ENCODE measurements at places on chromosomes 3 and 15.

DNA sequence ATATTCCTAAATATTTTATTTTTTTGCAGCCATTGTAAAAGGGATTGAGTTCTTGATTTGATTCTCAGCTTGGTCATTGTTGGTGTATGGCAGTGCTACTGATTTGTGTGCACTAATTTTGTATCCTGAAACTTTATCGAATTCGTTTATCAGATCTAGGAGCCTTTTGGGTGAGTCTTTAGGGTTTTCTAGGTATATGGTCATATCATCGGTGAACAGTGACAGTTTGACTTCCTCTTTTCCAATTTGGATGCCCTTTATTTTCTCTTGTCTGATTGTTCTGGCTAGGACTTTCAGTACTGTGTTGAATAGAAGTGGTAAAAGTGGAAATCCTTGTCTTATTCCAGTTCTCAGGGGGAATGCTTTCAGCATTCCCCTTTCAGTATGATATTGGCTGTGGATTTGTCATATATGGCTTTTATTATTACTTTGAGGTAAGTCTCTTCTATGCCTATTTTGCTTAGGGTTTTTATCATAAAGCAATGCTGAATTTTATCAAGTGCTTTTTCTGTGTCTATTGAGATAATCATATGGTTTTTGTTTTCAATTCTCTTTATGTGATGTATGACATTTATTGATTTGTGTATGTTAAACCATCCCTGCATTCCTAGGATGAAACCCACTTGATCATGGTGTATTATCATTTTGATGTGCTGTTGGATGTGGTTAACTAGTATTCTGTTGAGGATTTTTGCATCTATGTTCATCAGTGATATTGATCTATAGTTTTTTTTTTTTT is 11.4 kb upstream of the SLC9A9 start:
- no peak for DNase-seq

DNA sequence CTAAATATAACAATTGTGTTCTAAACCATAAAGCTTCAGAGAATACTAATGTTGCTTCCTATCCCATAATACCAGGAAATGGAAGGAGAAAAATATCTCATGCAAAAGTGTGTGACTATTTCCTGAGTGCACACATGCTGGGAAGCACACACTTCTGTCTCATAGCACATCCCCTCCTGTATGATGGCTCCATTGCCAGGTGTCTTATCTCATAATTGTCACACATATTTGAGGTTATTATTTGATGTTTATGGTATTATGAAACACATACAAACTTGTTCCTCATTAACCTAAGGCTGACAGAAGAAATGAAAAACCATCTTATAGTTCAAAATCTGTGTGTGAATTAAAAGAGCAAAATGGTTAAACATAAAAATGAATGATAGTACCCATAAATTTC is 65.4 kb downstream of the SERP1 start:
- DNase-seq: no peak

GRCh38 chr3:10379161-10379560 is 58.2 kb upstream of the SEC13 start:
- DNase-seq: no peak

- no peak for DNase-seq
Measured at GRCh38 chr3:127238602-127239001, 45.7 kb downstream of the PRR23E start.

DNA sequence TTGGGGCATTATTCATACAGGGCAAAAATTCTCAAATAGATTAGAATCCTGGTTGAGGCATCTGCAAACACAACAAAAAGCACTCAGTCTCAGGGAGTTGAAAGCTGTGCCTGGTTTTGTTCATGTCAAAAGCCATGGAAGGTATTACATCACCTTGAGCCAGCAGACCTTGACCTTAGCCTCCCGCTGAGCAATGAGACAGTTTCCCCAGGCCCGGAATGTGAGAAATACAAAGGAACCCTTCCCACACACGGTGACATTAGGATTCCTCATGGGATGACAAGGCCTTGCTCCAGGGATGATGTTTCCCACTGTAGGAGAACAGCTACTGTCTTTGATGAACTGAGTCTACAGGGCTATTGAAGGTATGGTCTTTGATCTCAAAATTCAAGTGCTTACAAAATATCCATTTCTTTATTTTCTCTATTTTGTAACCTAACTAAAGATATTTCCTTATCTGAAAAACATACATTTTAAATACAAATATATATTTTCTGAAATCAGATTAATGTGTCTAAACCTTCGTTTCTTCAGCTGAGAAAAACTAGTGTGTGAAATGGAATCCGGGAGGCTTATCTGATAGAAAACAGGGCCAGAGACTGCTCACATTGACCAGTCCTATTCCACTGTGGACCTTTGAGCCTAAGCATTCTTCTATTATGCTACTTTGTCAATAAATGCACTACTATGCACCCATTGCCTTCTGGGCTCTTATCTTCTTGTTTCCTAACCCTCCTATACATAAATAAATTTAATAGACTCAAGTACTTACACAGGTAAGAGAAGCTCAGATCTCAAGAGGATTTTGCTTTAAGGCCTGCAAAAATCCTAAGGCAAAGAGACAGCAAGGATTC is 298.2 kb downstream of the KBTBD8 start:
- DNase-seq: no peak

DNA sequence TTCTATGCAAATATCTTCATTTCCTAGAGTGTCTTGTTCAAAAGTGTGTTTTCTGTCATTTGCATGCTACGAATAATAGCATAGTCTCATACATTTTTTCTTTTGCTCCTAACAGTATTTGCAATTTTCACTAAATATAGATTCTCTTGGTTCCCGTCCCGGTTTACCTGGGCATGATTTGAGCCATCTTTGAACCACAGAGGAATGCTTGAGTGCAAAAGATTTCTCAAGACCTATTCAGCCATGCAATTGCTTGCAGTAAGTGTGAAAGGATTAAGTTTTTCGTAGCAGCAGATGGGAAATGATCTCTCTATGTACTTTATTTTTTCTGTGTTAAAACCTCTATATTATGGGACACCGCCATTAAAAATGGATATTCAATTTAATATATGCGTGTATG is 733.0 kb downstream of the ZPLD1 start:
- no peak for DNase-seq

DNA sequence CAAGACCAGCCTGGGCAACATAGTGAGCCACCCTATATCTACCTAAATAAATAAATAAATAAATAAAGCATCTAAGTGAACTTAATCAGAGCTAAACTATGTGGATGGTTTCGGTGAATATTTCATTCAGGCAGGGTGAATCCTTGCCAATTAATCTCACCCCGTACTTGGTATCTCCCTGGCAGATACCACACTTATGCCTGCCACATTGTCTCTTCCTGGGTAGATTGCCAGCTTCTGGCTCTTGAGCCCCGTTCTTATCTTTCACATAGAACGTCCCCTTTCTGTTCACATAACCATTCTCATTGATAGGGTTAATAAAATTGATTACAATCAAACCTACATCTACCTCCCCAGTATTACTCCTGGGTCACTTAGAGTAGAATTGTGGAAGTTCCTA is 7.0 kb downstream of the SNAP23 start:
- DNase-seq: no peak

GRCh38 chr3:49536875-49537533 is 17.3 kb upstream of the BSN start:
- DNase-seq: no peak

- DNase-seq: peak; percentile 66
Measured at GRCh38 chr3:123586131-123586530, 1.3 kb upstream of the HACD2 start.

- DNase-seq: no peak
Measured at GRCh38 chr3:147380387-147380951, 25.9 kb downstream of the ZIC4 start.

DNA sequence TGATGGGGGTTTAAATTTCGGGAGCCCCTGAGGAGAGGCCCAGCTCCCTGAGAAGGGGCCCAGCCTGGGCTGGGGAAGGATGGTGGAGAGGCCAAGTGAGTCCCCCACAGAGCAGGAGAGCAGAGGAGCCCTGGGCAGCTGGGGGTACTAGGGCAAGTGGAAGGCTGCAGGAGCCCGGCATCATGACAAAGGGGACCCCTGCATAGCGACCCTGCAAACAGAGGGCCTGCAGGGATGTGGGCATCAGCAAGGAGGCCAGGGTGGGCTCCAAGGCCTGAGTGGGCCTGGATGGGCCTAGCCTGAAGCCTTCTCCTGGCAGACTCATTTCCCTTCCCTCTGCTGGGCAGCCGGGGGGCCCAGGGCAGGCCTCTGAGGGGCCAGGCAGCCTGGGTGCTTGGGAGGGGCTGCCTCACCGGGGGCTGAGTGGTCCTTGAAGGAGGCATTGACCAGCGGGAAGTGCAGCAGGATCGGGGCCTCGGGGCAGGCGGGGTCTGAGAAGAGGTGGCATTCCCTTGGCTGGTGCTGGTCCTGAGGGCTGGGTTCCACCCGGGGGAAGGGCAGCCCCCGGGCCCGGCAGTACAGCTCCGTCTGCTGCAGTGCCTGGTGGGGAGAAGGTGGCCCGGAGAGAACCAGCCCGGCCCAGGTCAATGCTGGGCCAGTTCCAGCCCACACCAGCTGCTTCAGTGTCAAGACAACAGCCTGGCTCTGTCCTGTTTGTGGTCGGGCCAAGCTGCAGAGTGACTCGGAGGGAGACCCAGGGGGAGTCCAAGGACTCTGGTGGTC is 24.7 kb downstream of the PLA2G4D start:
- no peak for DNase-seq

- DNase-seq: no peak
Measured at GRCh38 chr15:99106417-99107220, 1.7 kb downstream of the SYNM start.

GRCh38 chr3:126895178-126896066 is 87.5 kb upstream of the PLXNA1 start:
- no peak for DNase-seq

DNA sequence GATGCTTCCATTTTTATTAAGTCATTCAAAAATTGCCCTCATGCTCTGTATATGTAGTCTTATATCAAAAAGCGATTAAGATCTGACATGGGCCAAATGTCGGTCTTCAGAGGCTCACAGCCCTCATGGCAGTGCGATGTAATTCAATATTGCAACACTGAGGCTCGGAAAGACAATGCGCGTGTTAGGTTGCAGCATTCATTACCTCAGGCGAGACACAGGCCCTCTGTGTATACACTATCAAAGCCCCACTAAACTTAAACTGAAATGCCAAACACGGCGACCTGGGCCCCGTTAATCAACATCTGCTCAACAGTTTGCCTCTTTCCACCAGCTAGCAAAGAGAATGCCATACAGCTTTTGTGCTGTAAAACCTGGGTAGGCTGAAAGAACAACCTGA is 413.4 kb downstream of the ERC2 start:
- DNase-seq: no peak

DNA sequence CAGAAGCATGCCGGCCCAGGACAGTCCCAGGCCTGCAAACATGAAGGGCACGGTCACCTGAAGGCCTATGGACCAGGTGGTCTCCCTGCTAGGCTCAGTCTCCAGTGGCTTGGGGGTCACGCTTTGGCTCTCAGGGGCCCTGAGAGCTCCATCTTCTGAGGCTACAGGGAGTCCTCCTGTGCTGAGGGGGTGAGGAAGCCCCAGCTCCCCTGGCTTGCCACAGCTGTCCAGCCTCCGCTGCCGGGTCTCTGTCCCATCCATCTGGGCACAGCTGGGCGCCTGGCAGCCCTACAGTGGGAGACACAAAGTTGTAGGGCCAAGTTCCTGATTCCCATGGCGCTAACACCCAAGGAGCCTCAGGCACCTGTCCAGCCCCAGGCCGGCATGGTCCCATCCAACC is 16.0 kb downstream of the SLC41A3 start:
- no peak for DNase-seq

DNA sequence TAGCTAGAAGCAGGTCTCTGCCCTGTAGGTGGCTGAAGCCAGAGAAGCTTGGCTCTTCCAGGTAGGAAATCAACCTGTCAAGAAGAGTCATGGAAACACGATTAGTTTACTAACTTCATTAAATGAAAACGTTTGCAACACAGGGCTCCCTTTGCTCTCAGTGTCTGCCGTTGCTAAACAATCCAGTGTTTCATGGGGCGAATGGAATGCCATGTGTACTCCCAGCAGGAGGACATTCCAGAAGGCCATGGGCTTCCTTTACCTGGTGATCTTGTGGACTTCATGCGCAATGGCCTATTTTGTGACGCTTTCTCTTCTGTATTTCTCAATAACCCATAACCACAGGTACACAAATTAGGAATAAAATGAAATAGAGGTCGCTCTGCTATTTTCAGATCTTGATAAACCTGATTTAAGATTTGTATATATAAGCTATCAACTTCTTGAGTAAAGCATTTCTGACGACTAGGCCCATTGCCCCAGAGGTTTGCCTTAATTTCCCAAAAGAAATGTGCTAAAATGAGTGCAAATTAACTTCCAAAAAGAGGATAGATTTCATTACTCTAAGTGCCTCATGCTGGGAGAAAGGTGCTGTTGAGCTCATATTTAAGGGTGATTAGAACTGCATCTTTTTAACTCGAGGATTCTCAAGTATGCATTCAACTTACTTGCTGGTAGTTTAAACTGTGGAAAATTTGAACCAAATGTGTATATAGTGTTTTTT is 171.0 kb downstream of the EPHA3 start:
- no peak for DNase-seq

DNA sequence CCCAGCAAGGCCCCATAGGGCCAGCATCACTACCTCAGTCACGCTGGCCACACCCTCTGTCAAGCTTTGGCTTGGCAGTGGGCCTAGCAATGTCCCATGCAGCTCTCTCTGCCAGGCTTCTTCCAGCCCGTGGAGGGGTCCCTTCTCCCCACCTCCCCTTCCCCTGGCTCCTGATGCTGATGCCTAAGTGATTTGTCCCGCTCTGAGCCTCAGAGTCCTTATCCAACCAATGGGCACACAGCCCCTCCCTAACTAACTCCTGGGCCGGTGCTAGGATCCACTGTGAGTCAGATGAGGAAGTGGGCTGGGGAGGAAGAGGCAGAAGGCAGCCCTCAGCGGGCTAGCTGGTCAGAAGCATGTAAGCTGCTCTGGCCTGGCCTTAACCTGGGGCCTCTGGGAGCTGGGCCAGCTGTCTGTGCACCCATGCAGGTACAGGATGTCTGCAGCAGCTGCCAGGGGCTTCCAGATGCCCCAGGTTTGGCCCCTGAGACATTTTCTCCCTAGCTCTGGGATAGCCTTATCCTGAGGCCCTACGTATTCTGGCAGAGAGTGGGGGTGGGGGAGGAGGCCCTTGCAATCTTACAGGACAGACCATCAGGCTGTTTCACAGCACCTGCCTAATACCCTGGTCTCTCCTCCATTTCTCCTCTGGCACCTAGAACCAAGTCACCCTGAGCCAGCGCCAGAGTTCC is 740 bp upstream of the ZBTB47 start:
- peak; percentile 92 for DNase-seq

DNA sequence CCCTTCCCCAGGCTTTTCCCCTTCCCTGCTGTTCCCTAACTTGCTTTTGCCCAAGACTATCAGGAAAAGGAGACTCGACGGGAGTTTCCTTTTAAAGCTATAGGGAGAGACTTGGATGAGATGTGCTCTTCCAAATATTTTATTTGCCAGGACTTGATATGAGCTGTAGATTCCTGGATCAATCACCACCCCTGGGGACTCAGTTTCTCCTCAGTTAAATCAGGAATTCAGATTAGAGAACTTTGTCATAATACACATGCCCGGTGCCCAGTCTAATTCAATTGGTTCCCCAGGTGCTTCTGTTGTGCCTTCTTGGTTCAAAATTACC is 46.6 kb downstream of the SMAD6 start:
- no peak for DNase-seq
